Foreskin keratinocyte (primary cell): ENCODE measurements at places on chromosomes 12 and 14.
A peak's percentile ranks its signal among the peaks of the same experiment; 100 is the strongest.

DNA sequence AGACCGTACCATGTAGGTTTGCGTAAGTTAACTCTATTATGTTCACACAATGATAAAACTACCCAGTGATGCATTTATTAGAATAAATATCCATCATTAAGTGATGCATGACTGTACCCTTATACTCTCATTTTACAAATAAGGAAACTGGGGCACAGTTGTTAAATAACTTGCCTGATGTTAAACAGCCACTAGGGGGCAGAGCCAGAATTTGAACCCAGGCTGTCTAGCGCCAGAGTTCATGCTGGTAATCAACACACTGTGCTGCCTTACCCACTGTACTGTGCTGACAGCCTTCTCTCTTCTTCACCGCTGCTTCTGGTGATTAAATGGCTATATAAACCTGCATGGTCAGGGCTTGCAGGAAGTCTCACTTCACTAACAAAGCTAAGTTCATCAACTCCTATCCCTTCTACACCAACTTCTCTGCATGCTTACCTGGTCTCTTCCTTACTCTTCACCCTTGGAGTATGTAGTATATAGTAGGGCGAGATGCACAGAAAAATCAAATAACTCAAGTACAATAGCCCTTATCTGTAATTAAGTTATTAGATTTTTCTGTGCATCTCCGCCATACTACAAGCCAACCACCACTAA lies 43.6 kb upstream of the APPL2 start:
- no peak for DNase-seq

DNA sequence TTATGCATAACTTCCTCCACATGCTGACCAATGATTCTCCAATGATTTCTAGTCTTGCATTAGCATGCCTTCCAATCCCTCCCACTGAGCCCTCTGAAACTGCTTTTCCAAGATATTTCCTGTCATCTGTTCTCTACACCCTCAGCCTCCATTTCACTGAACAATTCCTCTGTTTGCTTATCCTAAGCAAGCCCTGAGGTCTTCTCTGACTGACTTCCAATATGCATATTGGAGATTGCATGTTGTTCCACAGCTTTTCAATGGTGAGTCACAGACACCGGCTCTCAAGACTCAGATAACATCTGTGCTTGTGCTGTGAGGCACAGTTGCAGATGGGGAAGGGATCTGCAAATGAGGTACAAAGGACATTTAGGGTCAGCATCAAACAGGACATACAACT lies 141.0 kb downstream of the SLC16A7 start:
- peak; percentile 83 for DNase-seq

DNA sequence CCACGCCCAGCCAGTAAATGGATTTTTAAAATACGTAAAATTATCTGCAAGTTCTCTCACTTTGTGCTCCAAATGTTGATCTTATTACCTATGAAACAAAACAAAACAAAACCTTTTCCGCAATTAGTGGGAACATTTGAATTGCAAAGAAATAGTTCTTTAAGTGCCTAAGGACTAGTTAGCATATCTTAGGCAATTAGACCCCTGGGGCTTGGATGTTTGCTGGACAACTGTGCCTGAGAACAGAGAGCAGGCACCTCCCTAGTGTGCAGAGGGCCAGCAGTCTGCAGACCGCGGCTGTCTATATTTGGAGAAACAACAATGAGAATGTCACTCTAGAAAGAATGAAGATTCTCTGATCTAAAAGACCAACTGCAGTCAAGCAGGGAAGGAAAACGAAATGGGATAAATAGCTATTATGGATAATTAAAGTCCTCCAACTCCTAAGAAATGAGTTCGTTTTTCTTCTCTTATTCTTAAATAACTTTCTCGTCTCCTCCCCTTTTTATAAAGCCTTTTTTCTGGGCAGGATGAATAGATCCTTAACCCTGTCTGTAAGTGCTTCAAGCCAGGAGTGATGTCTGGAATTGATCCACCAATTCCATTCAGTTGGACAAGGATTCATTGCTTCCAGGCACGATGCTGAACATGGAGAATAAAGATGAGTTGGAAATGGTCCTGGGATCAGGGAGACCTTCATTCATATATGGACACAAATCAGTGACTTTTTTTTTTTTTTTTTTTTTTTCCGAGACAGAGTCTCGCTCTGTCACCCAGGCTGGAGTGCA lies 16.2 kb downstream of the SLC17A8 start:
- DNase-seq: no peak

GRCh38 chr12:113164014-113164413 lies 14.5 kb downstream of the CFAP73 start:
- DNase-seq: no peak

DNA sequence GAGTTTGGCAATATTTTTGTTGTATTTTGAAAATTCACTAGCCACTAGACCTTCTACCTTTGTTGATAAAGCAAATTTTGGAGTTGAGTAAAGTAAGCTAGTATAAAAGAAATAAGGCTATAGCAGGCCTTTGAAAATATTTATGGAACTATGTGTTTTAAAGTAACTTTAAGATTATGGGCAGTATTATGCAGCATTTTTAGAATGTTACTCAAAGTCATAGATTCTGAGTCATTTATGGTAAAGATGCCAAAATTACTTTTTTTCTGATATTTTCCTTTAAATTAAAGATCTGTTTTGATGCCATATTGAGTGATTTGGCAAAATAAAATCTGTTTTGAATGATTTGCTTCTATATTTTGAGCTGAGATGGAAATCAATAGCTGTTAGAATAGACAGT lies 57.2 kb downstream of the SYNE2 start:
- DNase-seq: no peak

GRCh38 chr14:61889914-61890351 lies 127.7 kb downstream of the SNAPC1 start:
- no peak for DNase-seq
